ENCODE measurements at places on chromosomes 3 and 15.

- DNase-seq = no peak
Measured at GRCh38 chr3:188558343-188559071, 404.6 kb downstream of the LPP start.

GRCh38 chr3:69567023-69567709 is 172.1 kb upstream of the MITF start:
- DNase-seq = no peak

DNA sequence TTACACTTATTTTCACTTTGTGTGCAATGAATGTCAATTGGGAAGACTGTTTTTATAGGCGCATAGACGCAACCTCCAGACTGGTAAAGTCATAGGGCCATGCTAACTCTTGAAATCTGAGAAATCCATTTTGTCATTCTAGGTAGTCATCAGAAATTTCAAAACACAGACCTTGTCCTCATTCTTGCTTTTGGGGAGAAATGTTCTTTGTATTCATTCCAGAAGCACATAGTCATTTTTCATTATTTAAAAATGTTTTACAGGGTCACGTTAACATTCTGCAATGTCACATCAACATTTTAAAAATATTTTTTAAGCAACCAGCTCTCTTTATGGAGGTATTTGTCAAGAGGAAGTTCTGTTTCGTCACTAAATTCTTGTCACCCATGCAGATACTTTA is 898.4 kb downstream of the PDCD6IP start:
- DNase-seq = no peak

DNA sequence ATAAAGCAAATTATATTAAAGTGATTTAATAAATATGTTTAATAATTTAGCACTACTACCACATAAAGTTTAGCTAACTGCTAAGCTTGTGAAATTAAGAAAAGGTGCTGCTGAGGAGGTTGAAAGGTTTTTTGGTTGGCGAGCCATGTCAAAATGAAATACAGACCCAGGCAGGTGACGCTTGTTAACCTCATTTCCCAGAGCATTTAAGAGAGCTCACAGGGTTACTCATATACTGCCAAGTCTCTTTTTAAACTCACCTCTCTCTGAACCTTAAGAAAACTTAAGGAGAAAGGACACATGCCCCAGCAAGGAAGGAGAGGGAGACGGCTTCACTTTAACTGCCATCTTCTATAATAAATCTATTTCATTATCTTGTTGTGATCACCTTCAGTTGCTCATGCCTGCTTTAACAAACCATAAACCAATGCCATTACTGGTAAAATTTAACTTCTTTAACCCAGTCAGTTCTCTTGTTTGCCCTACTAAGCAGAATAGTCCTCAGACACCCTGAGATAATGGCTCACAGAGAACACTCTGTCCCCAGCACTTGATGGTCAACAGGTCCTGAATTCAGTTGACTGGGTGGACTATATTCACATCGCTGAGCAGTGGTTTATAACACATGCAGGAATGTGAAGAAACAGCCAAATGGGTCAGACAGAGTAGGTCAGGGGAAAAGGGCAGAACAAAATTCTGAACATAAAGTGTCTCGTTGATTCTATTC is 540.1 kb downstream of the UNC13C start:
- DNase-seq = no peak

DNA sequence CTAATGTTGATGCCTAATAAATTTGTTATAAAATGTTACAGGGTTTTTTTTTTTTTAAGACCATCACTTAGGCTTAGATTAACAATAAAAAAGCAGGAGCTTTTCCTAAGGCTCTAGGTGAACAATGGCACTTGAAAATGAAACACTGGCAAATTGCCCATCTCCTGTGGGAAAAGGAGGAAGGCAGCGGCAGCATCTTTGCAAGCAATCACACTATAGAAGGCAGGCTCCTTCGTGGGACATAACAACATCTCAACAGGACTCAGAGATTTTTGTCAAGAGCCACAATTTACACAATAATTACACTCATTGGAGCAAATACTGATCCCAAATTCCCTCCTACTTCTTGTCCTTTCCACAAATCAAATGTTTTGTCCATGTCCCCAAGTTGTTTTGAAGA is 646.7 kb downstream of the ROBO2 start:
- DNase-seq = no peak

Measured in activated CD4-positive, alpha-beta T cell treated with anti-CD3 and anti-CD28 coated beads for 36 hours (primary cell).